ENCODE measurements at places on chromosomes 5 and 9.

GRCh38 chr5:139121120-139121519, 77.0 kb downstream of the SIL1 start:
- H3K4me3 ChIP-seq: no peak overlapping the region
- no peaks in the 10 kb centered on the region for H3K27me3 ChIP-seq
- peaks cover 34% of the 10 kb centered on the region for H3K36me3 ChIP-seq
- no peaks in the 10 kb centered on the region for H3K4me1 ChIP-seq

DNA sequence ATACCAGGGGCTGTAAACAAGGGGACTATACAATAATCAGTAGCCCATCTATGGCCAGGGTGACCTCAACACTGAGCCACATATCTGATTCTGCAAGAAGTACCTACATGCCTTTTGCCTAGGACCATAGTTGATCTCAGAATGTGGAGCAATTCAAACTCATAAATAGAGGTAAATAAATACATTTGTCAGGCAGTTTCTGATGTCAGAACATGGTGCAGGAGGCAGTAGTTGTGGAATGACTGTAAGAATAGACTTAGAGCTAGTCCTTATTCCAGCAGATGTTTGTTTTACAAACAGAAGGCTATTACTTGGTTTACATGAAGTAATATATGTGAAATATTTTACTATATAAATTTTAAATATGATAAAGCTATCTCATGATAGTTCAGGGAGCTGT, 330.7 kb upstream of the DAB2 start:
- H3K27ac ChIP-seq: no peak overlapping the region
- no peaks in the 10 kb centered on the region for H3K4me1 ChIP-seq
- H3K36me3 ChIP-seq: no peaks in the 10 kb centered on the region
- DNase-seq: no peak
- H3K4me3 ChIP-seq: no peak overlapping the region
- H3K27me3 ChIP-seq: peaks cover 7% of the 10 kb centered on the region

DNA sequence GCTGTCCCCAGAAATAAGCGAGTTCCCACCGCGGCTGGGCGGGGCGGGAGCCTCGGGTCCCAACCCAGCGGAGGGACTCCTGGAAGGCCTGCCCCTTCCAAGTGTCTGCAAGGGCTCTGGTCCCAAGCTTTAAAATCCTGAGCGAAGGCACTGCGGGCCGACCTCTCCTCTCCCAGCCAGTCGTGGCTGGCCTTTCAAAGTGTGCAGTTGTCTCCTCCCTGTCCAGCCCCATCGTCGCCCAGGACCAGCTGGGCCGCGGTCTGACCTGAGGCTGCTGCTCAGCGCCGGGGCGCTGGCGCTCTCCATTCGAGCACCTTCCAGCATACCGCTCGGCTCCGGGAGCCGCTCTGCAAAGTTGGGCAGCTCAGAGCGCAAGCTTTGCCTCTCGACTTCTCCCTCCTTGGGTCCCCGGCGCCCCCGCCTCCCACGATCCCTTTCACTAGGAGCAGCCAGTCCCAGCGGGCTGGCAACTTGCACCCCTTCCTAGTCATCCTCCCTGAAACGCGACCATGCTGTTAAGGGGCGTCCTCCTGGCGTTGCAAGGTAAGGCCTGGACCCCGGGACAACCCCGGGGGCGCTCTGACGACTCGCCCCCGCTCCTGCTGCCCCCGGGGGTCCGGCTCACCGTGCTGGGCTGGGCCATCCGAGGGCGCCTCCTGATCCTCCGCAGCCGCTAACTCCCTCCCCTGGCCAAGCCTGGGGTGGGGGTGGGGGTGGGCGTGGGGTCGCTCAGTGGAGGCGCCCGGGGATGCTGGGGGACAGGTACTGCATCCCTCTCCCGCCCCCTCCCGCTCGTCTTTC, at the start of gene MAMDC2:
Gene MAMDC2 (plus strand): TSS at position 160 of the 801 bp plus-strand sequence. CDS start 350 bp downstream, at position 510.
- H3K4me1 ChIP-seq: peaks cover 7% of the 10 kb centered on the region
- no peak within 1 kb of the TSS for H3K27ac ChIP-seq
- H3K4me3 ChIP-seq: no peak within 1 kb of the TSS
- H3K36me3 ChIP-seq: no peaks in the 10 kb centered on the region
- peaks cover 45% of the 10 kb centered on the region for H3K27me3 ChIP-seq

DNA sequence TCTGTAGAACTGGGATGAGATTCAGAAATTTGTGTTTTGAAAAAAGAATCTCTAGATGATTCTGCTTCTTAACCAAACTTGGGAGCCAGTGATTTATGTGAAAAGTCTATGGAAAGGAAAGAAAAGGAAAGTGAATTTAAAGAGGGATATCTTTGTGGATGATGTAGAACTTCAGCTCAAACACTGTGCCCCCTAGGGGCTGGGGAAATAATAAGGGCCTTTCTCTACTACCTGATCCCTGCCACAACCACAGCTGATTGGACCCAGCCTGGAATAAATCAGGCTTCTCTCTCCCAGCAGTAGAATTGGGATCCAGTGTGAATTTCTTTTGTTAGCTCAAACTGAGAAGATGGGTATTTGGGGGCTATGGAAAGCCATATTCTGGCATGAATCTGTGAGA, 155.0 kb downstream of the PRELID2 start:
- DNase-seq: no peak
- H3K27ac ChIP-seq: no peak overlapping the region
- no peak overlapping the region for H3K4me3 ChIP-seq
- no peaks in the 10 kb centered on the region for H3K4me1 ChIP-seq

GRCh38 chr5:10984021-10984715, 223.1 kb upstream of the DAP start:
- DNase-seq: no peak
- no peak overlapping the region for H3K27ac ChIP-seq
- H3K36me3 ChIP-seq: no peaks in the 10 kb centered on the region
- H3K27me3 ChIP-seq: peaks cover 20% of the 10 kb centered on the region
- peaks cover 8% of the 10 kb centered on the region for H3K4me1 ChIP-seq

DNA sequence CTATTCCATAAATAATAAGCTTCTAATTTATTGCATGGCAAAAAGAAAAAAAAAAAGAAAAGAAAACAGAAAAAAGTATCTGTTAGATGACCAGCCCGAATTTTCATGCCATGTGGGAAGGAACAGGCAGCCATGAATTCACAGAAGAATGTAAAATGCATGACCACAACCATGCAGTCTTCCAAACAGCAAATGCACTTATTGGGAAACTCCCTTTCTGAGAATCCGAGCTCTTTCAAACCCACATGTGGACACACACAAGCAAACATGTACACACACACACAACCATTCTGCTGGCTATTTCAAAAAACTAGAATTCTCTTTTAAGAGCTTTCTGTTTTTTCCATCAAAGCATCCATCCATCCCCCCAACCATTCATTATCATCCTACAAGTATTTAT, 236.1 kb downstream of the DNAH5 start:
- H3K27me3 ChIP-seq: no peaks in the 10 kb centered on the region
- H3K36me3 ChIP-seq: no peaks in the 10 kb centered on the region
- H3K4me3 ChIP-seq: no peak overlapping the region
- no peak for DNase-seq
- no peak overlapping the region for H3K27ac ChIP-seq
- no peaks in the 10 kb centered on the region for H3K4me1 ChIP-seq

DNA sequence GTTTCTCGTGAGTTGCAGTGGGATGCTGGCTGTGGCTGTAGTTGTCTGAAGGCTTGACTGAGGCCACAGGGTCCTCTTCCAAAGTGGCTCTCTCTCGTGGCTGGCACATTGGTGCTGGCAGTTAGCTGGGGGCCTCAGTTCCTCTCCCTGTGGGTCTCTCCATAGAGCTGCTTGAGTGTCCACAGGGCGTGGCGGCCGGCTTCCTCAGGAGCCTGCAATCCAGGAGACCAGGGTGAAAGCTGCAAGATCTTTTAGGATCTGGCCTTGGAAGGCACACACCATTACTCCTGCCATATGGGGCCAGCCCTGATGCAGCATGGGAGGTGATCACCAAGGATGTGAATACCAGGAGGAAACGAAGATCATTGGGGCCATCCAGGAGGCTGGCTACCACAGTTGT, 41.1 kb downstream of the ANKRD33B start:
- H3K36me3 ChIP-seq: peaks cover 11% of the 10 kb centered on the region
- H3K27ac ChIP-seq: no peak overlapping the region
- H3K4me3 ChIP-seq: no peak overlapping the region
- peaks cover 16% of the 10 kb centered on the region for H3K27me3 ChIP-seq
- no peak for DNase-seq

- no peaks in the 10 kb centered on the region for H3K36me3 ChIP-seq
- H3K4me3 ChIP-seq: no peak overlapping the region
- DNase-seq: no peak
- no peaks in the 10 kb centered on the region for H3K4me1 ChIP-seq
- H3K27me3 ChIP-seq: peaks cover 11% of the 10 kb centered on the region
Measured at GRCh38 chr5:137310051-137310730, 188.9 kb downstream of the SPOCK1 start.

All from activated naive CD8-positive, alpha-beta T cell treated with anti-CD3 and anti-CD28 coated beads, Interleukin-2, amount 50 U/mL, for 24 hours (primary cell).